NCI-H524 (cell line): ENCODE measurements at places on chromosomes 11 and 22.
A peak's percentile ranks its signal among the peaks of the same experiment; 100 is the strongest.

DNA sequence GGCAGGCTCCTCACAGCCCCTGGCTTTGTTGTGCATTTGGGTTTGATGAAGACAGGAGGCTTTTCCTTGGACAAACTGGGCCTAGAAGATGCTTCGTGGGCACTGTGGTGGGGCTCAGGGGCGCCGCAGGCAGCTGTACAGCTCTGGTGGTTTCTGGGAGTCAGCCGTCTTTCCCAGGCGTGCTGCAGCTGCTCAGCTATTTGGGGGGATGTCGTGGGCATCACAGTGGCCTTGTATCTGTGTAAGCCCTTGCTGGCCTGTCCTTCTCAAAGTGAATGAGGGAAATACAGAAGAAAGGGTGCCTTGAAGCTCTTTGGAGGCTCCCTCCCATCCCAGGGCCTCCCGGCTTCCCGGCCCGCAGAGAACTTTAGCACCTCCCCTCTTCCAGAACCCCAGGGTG is 89.5 kb downstream of the TBC1D22A start:
- no peak for DNase-seq

DNA sequence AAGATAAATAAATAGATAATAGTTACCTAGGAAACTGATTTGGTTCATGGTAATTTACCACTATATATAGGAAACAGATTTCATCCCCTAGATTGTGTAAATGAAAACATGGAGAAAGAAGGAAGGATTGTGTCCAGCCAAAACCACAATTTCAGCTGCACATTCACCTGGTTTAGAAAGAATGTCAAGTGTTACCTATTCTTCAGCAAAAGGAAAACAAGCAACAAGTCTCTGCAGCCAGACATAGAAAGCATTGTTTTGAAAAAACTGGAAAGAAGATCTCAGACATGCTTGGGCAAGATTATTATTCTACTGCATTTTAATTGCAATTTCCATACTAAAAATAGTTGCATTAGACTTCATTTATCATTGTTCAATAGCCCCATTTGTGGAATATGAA is 8.8 kb upstream of the BMAL1 start:
- DNase-seq = no peak

DNA sequence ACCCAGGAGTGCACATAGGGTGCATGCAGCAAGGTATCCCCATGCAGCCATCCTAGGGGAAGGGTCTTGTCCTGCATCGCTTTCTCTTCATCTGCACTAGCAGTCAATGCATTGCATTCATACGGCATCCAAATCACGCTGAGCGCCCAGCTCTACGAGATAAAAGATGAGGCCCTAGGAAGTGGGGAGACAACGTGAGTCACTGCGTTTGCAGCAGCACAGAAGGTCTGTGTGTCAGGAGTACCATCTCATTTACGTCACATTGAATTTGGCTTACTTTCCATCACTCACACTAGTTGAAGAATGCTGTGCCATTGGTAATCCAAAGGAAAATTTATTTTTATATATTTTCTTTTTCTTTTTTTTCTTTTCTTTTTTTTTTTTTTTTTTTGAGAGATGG is 2.5 kb upstream of the ST14 start:
- DNase-seq = no peak

DNA sequence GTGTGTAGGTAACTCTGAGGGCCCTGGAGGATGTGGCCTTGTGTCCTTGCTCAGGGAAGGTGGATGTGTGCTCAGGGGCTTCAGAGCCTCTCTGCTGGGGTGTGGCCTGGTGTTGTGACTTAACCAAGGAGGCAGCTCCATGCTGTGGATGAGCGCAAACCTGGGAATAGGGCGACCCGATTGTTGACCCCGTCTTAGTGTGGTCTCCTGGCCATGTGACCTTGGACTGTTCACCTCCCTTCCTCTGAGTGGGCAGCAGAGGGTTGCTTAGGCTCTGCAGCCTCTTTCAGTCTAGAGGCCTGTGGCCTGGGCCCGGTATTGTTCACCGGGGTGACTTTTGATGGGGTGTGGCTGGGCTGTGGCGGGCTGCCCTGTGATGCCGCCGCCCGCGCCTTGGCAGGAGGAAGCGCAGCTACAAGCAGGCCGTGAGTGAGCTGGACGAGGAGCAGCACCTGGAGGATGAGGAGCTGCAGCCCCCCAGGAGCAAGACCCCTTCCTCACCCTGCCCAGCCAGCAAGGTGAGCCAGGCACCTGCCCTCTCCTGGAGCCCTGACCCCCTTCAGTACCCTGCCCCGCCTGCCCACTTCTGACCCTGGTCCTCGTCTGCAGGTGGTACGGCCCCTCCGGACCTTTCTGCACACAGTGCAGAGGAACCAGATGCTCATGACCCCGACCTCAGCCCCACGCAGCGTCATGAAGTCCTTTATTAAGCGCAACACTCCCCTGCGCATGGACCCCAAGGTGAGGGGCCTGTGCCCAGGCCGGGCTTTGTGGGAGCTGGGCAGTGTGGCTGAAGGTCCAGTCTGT is 16.7 kb downstream of the INCENP start:
- no peak for DNase-seq

DNA sequence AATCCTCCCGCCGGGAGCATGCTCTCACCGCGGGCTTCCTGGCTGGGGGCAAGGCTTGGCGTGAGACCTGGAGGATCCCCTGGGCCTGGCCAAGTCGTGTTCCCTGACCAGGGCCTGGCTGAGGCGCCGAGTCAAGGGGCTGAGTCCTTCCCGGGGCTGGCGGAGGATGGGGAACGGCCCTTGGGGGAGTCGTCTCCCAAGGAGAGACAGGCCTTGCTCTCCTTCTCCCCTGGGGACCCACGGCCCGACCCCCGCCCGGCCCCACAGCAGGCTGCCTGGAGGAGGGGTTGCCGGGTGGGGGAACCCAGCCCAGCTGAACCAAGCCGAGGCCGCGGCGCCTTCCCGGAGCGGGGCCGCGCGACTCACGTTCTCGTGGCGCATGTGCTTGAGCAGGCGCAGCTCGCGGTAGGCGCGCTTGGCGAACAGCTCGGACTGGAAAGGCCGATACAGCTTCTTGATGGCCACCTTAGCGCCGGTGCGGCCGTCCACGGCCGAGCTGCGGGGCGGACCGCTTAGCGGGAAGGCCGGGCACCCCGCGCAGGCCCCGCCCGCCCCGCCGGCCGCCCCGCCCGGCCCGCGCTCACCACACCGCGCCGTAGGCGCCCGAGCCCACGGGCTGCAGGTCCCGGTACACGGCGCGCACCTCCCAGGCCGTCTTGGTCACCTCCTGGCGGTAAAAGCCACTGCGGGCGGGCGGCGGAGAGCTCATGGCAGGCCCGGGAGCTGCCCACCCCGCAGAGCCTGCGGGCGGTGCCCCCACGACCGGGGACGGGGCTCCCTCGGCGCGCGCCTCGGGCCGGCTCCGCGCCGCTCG is 475 bp downstream of the MAPK12 start:
- no peak for DNase-seq

DNA sequence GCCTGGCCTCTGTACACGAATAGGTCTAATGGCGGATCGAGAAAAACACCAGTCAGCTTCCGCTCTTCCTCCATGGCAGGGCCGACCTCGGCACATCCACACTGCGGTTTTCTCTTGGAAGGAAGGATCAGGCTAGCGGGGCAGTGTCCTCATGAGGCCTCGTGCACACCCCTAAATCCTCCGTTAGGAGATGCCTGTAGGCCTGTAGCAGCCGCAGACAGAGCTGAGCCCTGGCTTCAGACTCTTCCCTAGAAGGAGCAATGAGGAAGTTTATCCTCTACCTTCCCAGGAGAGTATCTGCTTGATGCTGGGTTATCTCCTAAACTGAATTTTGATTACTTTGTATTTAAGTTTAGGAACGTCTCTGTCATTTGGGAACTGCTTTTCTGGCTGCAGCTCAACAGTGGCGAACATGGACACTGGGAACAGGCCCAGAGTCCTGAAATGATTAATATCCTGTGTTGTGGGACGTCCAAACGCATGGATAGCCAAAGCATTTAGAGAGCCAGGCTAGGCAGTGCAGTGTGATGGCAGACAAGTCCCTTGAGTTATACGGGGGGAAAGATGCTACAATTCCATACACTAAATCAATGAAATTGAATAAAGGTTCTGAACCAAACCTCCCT is 16.5 kb upstream of the BMAL1 start:
- DNase-seq = no peak

DNA sequence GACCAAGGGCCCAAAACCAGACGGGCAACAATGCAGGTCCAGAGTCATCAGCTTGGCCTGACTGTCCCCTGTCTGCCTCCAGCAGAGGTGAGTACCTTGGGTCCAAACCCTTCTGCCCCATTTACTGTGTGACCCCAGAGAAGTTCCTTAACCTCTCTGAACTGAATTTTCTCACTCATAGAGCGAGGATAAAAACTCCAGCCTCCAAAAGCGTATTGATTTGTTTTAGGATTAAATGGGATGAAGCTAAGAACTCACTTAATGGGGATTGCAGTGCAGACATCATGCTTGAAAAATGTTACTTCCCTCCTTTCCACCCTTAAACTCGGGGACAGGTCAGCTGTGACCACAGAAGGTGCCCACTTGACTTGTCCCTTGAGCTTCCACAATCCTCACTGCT is 22.6 kb downstream of the IGLL1 start:
- no peak for DNase-seq

DNA sequence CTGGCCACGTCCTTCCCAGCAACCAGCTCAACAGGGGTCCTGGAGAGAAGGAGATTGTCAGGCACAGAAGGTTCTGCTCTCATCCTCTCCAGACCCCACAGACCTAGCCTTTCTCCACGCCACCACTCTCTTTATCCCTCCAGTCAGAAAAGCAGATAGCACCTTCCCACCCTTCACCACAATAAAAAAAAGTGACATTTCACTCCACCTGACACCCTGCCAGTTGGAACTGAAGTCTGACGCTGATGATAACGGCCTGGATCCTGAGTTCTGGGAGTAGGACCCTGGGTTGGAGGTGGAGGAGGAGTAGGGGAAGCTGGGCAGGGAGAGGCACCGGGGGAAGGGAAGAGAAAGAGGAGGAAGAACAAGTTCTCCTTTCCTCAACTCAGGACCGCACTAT is 127.5 kb upstream of the ANO1 start:
- DNase-seq = no peak

DNA sequence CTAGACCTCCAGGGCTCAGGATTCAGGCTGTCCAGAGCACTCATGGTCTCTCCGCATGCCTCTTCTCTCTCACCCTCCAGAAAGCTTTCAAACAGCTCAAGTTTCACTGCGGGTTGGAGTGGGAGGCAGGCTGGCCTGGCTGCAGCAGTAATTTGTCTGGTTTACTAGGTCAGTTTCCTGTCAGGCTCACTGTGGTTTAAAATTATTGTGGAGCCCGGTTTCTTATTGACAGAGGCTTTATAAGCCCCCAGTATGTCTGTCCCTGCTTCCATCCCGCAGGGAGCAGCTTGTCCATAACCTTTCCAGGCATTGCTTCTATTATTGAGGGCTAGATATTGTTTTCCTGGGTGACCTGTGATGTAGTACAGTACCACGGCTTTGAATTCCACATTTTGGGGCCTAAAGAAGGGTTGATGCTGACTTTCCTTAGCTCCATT is 235.3 kb upstream of the SORL1-AS1 start:
- DNase-seq = peak; percentile 34

DNA sequence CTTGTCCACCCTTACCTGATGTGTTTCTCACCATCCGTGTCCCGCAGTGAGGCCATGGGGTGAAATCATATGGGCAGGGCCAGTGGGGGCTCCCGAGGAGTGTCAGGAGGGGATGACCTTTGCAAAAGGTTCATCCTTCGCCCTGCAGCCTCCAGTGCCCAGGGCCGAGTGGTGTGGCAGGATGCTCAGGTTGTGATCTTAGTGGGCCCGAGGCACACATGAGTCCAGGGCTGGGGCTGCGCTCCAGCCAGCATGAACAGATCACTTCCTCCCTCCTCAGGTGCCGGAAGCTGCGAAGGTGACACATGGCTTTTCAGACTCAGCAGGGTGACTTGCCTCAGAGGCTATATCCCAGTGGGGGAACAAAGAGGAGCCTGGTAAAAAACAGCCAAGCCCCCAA is 2.8 kb upstream of the FKBP2 start:
- DNase-seq = no peak

- no peak for DNase-seq
These were observed 21.6 kb downstream of the CYB5R2 start for GRCh38 chr11:7651700-7652099.

DNA sequence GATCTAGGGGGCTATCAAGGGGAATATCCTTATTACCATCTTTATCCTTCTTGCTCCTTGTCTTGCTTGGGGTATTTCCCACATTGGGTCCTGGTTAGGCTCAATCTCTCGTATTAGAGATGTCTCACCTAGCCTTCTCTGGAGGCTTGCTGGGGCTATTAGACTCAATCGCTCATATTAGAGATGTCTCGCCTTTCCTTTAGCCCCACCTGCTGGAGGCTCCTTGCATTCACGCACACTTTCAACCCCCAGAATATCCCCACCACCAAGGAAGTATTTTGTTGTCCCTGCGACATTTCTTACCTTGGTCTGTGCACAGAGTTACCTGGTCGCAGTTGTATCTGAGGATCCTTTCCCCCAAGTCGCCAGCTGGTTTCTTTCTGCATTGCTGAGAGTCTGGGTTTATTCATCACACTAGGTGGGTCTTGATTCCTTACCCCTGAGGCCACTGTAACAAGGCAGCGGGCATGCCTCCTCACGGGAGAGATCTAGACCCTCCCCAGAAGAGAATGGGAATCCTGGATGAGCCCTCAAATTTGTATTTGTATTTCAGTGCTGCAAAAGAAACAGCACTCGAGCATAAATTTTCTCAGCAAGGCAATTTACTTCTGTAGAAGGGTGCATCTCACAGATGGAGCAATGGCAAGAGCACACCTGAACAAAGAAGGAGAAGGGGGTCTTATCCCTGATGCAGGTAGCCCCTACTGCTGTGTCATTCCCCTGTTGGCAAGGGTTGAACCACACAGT is 15.9 kb upstream of the HYLS1 start:
- peak; percentile 65 for DNase-seq

DNA sequence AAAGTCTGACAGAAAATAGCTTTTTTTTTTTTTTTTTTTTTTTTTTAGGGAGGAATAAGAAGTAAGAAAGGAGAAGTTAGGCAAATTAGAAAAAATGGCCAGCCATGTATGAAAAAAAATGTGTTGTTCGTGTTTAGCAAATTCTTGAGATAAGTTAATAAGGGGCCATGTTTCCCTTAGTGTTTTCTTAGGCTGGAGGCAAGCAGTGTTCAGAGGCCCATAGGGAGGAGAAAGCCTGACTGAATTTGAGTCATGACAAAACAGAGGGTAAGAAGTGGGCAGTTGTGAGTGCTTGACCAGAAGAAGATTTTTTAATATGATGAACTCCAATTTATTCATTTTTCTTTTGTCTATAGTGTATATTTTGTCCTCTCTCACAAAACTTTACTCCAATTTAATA is 766.4 kb downstream of the FAM181B start:
- no peak for DNase-seq

DNA sequence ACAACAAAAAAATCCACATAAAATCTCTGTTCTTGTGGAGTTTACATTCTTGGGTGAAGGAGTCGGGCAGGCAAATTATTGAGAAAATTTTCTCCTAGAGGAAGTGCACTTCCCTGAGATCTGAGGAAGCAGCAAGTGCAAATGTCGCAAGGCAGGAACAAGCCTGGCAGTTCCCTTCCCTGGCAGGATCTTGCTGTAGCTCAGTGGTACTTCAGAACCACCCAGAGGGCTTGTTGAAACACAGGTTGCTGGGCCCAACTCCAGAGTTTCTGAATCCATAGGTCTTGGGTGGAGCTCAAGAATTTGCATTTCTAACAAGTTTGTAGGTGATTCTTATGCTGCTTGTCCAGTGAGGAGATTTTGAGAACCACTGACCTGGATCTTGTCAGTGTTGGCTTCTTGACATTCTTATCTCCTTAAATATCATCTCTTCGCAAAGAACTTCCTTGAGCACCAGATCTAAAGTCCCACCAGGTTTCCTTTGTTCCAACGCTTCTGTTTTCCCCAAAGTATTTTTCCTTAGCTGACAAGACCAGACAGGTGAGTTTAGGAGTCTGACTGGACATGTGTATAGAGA is 9.6 kb downstream of the QSER1 start:
- DNase-seq = no peak
